Inflammatory macrophage (primary cell): ENCODE measurements at places on chromosomes 1 and 21.
A peak's percentile ranks its signal among the peaks of the same experiment; 100 is the strongest.

- DNase-seq = no peak
Measured at GRCh38 chr1:118073648-118074435, 111.2 kb downstream of the SPAG17 start.

DNA sequence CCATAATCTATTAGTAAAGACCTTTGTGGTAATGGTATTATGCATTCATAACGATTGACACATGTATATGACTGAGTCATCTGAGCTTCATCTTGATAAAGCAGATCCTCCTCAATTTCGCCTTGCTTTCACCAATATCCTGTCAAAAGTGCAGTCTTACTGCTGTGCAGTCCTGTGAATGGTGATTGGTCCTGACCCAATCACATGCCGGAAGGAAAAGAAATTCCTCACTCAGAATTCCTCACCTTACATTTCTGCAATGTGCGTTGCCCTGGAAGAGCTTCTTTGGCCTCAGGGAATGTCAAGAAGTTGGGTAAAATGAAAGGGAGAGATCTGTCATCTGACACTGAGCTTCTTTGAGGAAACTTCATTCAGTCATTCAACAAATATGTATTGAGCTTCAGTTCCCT, 121.0 kb upstream of the TSPAN2 start:
- no peak for DNase-seq

DNA sequence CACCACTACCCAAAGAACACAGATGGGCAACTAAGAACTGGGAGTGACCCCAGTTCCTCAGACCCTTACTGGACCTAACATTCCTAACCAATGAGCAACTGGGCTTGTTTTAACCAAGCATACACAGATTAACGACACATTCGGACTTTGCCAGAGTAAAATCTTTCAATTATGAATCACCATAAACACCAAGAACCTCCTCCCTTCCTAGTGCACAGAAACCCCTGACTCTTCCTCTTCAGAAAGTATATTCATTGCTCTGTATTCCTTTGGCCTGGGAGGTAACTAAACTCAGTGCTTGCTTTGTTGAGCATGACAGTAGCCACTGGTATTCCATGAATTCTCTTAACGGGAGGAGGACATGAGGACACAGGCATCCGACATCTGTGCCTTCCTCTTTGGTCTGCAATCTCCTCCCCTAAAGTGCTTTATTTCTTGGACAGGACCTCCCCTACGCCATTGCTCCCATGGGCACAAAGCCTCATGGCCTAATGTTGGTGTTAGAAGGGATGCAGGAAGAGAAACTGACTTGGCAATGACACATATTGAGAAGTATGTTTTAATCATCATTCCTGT, 42.7 kb downstream of the SEC16B start:
- DNase-seq = no peak

- DNase-seq = no peak
Measured at GRCh38 chr1:9126511-9126910, 2.4 kb downstream of the GPR157 start.

DNA sequence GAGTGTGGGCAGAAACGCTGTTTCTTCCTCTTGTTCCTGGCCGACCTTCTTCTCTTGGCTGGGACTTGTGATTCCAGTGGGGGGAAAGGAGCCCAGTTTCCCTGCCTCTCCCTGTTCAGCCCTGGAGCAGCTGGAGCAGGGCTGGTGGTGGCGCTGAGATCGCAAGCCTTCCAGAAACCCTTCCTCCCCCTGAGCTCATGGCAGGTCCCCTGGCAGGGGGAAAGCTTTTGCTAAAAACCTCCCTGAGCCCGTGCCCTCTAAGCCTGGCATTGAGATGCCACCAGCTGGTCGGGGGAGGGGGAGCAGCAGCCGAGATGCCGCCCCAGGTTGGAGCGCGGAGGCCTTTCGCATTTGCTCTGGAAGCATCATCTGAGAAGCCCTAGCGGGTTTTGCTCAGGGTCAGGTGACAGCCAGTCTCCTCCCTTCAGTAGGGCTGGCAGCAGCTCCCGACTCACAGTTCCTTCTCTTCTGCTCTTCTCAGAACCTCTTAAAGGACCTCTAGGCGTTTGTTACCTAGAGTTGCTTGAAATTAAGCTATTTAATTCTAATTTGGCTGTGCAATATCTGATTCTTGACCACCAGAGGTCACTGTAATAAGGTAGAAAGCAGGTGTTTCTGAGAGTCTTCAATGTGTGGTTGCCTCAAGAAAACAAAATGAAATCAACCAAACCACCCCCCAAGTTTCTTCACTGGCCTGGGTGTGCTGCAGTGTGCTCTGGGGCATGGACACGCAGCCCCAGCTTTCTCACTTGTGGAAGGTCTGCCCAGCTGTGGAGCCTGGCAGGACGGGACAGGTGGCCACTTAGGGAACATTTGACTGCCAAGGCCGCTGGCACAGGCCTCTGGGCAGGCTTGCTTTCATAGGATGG, 257.3 kb downstream of the CAMTA1 start:
- no peak for DNase-seq

DNA sequence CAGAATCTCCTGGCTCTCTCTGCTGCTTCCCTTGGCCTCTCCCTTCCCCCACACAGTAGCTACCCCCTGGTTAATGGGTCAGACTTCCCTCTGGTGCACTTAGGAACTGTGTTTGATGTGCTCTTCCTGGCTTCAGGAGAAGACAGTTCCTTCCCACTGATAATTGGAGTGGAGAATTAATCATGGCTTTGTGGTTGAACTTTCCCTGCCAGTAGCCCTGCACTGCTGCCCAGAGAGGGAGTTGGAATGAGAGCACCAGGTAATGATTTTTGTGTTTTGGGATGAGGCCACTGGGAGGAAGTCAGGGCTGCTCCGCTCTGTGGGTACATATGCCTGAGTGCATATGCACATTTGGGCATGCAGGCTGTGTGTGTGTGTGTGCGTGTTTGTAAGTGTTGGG, 39.7 kb upstream of the PADI2 start:
- no peak for DNase-seq

DNA sequence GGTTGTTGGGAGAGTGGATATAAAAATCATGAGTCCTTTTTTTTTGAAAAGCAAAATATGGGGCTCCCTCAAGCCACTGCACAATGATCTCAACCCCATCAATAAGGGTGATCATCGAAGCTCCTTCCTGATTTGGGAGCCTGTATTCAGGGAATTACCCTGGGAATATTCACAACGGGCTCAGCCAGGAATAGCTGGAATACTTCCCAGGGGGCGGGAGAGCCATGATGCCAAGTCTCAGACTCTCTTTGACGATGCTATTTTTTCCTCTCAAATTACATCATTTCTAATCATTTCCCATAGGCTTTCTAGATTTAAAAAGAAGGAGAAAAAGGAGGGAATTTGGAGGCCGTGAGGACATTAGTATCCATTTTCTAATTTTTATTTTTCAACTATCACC, 18.4 kb downstream of the OLIG1 start:
- no peak for DNase-seq

GRCh38 chr1:82515650-82516049, 714.9 kb downstream of the ADGRL2 start:
- peak; percentile 38 for DNase-seq

DNA sequence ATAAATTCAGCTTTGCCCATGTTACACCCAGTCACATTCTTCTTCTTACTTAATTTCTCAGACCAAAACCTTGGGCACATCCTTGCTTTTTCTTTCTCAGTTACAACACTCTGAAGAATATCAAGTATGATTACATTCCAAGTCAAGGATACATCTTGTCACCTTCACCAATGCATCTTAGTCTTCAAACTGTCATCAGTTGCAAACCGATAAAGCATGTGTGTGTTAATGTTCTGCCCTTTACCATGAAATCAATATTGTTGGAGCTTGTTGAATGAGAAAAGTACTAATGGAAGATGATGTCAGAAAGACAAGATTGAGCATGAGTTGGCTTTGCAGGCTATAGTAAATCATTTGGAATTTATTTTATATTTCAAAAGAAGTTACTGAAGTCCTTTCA, 764.6 kb downstream of the NCAM2 start:
- DNase-seq = no peak

- DNase-seq = no peak
Measured at GRCh38 chr1:200048244-200048643, 20.7 kb downstream of the NR5A2 start.

DNA sequence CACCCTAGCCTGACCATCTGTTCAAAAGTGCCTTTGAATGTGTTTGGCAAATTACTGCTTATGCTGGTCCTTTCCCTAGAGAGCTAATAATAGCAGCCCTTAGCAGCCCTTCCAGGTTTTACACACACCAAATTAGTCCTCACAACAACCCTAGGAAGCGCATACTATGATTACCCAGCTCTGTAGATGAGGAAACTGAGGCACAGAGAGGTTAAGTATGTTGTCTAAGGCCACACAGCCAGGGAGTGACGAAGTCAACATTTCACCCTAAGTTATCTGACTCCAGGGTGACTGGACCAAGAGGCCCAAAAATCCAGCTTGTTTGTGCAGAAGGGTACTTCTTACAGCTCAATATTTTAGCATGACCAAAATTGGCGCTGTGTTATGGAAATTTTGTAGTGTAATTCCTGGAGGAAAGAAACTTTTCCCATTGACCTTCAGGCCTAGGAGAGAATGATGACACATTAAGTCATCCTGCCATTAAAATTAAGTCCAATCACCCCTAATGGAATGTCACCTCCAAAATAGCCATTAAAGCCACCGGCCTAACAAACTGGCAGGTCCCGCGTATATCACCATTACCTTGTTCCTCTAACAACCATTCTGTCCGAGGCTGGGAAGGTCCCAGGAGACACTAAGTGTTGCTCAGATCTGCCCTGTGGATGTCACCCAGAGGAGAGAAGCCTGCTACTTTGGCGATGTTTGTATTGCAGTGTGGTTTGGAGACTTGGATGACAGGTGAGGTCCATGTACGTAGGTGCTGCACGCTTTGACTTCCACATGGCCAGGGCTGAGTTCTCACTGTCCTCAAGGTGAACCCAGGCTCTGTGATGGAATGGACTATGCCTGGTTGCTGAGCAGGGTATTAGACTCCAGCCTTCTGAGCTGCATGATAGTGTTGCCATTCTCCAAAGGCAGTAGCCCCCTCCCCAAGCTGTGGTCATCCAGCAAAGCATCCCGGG, 258.3 kb downstream of the TOMM20 start:
- no peak for DNase-seq

GRCh38 chr1:68426594-68426993, 23.2 kb downstream of the RPE65 start:
- DNase-seq = no peak

- DNase-seq = no peak
Measured at GRCh38 chr1:150487763-150488115, 520 bp downstream of the TARS2 start.

GRCh38 chr1:219081943-219082925, 91.4 kb upstream of the LYPLAL1 start:
- peak; percentile 83 for DNase-seq

DNA sequence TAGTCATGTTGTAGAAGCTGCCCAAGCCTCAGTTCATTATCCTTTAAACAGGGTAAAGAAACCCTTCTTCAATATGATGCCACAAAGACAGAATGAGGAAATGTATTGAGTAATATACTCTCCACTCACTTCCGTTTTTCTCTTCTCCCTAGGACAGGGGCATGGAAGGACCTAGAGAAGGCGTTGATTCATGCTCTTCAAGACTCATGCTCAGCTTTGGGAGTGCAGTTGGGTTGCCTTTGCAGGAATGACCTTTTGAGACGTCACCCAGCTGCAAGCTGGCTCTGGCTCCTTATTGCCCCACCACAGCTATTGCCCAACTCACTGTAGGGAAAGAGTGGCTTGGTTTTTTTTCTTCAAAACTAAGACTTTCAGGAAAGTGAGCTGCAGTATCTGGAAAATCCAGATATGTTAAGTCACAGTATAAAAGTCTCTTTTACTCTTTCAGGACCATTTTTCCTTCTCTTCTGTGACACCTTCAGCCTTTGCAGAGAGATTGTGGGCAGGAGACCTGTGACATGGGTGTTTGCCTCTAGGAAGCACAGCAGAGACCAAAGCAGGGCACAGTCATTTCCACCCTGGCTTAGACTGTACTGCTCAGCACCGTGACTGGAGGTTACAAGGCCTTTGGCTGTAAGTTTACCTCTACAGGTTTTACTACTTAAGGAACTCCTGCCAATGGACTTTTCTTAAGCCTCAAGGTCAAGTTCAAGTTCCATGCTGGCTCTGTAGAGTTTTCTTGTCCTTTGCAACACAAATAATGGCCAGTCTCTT, 39.5 kb downstream of the XCL2 start:
- peak; percentile 99 for DNase-seq

DNA sequence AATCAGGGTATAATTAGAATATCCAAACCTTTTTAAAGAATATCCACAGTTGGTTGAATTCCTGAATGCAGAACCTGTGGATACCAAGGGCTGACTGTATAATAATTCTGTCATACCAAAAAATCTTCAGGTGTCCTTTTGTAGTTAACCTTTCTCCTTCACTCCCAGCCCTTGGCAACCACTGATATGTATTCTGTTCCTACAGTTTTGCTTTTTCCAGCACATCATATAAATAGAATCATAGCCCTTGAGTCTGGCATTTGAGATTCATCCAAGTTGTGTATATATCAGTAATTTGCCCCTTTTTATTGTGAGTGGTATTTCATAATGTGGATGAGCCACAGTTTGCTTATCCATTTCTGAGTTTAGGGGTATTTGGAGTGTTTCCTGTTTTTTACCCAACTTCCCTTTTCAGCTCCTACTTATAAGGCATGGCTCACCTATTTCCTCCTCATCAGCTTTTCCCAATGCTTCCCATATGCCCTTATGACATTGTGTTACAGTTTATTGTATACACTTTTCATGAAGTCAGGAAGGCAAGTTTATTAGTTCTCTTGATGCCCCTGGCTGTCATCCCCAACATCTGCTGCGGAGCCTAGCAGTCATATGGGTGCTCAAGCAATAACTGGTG, 35.0 kb upstream of the AGO1 start:
- peak; percentile 66 for DNase-seq

DNA sequence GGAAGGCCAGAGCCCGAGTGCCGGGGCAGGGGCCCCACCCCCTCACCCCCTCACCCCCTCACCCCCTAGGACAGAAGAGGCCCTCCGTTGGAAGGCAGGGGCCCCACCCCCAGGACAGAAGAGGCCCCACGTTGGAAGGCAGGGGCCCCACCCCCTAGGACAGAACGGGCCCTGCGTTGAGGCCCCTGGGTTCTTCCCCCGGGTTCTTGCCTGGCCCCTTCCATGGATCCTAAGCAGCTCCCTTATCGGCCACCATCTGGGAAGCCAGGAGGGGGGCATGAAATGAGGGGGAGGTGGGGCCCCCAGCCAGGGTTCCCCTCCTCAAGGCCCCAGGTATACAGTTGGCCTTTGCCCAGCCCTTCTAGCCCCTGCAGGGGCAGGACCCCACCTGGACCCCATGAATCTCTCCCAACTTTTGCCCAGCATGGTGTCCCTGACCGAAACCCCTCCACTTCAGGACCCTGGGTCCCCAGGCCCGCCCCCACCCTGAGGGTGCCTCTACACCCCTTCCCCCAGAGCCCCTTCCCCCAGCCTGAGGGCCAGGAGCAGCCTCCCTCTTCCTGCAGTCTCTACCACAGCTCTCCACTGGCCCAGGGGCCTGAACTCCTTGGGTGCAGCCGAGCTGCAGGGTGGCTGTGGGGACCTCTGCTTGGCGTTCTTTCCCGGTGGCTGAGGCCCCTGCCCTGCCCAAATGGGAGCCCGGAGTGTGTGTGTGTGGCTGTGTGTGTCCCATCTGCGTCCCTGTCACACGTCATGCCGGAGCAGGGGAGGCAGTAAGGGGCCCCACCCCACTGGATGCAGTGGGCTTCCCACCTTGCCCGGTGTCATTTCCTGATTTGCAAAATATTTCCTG, 4.3 kb upstream of the VWA1 start:
- DNase-seq = no peak

GRCh38 chr1:101532377-101532776, 295.6 kb downstream of the S1PR1 start:
- no peak for DNase-seq
